ENCODE measurements at places on chromosomes 13 and 19.

DNA sequence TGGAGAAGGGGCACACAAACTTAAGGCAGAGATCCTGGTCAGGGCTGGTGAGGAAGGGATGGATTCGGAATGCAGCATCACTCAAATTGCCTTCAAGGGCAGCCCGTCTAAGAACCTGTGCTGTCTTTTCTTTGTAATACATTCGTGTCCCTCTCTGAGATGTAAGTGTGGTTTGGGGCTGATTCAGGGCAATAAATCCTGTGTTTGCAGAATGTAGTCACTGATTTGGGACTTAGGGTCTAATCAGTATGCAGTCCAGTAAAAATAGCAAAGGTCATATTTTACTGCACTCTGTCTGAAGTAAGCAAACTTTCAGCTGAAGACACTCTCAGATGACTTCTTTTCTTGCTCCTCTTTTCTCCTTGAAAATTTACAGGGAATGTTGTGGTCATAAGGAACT lies 93.8 kb upstream of the C1QTNF9B start:
- no peak for DNase-seq

DNA sequence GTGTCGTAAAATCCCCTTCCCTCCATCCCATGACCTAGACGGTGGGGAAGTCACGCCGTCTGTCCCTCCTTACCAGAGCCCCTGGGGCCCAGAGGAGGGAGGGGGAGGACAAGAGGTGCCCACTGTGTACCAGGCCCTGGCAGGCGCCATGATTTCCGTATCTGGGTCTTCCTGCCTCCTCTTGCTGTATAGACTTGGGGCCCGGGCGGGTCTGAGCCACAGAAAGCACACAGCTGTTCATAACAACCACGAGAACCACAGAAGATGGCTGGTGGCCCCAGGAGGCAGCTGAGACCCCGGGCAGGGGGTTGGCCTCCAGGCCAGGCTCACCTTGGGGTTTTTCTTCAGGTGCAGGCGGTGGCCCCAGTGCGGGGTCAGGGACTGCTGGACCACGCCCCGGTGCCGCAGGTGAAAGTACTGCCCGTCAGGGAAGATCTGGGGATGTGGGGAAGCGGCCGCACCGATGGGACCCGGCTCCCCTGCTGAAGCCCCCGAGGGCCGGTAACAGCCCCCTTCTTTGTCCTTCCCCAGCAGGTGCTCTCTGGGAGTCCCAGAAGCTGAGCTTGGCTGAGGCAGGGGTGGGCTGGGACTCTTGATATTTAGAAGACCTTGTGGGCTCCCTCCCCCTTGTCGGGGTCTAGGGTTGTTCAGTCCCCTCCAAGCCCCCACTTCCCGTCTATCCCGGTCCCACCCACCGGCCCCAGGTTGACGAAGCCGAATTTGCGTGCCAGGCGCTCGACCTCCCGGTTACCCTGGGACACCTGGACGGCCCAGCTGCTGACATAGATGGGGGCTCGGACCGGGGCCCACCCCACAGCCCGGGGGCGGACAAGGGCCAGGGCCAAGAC lies 463 bp downstream of the PCSK4 start:
- no peak for DNase-seq

DNA sequence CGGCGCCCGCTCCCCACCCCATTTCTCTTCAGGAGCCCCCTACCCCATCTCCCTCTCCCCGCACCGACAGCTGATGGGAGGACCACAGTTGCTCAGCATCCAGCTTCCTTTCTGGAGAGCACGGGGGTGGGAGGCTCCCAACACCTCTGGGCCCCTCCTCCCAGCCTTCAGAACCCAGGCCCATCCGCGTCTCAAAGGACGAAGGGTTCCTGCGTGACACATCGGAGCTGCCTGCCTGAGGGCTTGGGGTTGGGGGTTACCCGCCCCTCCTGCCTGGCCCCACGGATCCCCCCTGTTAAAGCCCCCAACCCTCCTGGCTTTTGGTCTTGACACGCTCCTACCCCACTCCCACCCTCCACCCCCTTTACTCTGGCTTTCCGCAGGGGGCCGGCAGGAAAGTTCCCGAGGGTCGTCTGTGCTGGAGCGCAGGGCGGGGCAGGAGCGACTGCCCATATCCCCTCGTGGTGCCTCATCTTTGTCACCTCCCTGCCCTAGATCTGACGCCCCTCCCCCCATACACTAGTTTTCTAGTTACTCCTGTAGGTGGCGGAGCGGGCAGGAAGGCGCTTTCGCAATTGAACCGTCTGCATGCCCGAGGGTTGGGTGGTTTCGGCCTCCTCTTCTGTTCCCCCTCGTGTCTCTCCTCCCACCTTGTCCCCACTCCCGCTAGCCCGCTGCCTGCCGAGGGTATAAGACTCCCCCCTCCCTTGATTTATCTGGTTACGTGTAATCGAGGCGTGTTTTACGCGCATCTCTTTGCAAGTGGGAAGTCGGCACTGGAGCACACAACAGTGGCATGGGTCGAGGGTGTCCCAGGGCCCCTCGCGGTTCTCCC lies 924 bp downstream of the TRAPPC5 start:
- peak; percentile 19 for DNase-seq

- DNase-seq = no peak
Observed at GRCh38 chr19:4542896-4543841, 3.3 kb upstream of the LRG1 start.

DNA sequence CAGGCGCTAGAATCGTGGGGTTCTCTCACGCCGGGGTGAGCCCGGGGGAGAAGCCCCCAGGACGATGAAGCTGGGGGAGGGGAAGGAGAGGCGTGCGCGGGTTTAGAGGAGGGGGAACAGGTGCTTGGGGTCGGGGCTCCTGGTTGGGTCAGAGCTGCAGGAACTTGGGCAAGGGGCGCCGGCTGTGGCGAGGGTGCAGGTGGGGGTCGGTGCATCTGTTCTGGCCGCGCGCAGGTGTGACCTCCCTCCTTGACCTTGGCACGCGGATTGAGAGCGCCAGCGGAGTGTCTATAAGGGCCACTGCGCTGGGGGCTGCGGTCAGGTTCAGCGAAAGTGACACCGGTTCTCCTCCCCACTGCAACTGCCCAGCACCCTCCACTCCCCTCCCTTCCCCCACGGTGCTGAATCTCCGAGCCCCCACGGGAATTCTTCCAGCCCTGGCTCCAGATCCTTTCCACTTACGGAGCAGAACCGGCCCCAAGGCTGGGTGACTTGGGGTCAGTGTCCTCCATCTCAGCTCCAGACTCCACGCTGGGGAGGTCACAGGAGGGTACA lies 618 bp downstream of the TMEM38A start:
- no peak for DNase-seq

GRCh38 chr13:85386424-85386823 lies 412.8 kb downstream of the SLITRK6 start:
- no peak for DNase-seq

DNA sequence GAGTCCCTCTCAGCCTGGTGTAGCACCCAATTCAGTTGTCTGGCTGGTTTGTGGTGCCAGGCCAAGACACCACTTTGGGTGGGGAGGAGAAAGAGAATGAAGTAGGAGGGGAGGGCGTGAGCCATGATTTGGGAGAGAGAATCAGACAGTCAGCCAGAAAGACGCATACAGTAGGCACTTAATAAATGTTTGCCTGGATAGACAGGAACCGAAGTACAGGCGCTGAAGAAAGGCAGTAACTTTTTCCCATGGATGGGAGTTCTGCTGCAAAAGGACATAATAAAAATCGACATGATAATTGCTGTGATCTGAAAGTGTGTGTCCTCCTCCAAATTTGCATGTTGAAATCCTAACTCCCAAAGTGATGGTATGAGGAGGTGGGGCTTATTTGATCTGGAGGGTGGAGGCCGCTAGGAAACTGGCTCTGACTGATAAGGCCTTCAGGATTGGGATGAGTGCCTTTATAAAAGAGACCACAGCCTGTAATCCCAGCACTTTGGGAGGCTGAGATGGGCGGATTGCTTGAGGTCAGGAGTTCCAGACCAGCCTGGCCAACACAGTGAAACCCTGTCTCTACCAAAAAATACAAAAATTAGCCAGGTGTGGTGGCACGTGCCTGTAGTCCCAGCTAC lies 38.4 kb upstream of the PDCD5 start:
- no peak for DNase-seq

DNA sequence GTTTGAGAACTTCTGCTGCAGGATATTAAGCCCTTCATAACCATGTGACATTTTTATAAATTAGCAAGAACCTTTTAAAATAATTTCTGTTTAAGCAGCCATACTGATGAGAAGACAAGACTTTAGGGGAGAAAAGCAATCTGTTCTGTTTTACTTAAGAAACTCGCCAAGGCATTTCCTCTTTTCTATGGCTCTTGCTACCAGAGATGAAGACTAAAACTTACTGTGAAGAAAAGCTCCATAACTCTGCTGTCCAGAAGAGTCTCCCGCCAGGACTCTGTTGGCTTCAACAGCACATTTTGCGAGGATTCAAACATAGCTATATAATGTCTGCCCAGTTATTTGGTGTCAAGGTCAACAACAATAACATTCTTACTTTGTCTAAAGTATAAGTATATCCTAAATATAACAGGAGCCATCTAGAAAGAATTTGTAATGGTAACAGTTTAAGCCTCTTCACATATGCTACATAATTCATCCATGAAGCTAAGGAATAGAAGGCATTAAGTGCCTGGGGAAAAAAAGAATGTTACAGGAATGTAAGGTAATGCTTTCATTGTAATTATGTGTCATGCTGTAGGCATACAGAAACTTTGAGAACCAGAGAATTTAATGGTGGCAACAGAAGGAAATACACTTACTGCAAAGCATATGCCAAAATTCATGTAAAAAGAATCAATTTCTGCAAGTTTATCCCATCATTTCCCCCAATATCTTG lies 53.2 kb upstream of the EEF1AKMT1 start:
- DNase-seq = no peak

- DNase-seq = no peak
Observed at GRCh38 chr13:44557986-44558385, 18.1 kb downstream of the TSC22D1 start.

All from amniotic stem cell (primary cell).